ENCODE measurements at places on chromosomes 7 and 10. TPM values are rescaled to one million over a fixed set of nuclear protein-coding genes. Genes with fewer than 3 reads are reported as not detected.

DNA sequence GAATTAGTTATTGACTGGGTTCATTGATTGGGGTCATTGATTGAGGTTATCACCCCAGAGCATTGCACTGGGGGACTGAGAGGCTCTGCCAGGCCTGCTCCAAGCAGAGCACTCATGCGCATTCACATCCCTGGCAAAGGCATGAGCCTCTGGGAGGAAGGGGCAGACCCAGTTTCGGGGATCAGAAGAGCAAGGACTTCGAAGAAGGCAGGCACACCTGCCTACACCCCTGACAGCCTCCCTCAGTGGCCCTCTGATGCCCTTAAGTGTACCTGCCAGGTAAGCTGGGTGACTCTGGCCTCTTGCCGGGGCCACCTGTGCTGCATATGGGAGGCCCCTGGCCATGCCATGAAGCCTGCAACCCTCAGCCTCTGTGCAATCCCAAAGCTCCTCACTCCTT is 181.1 kb downstream of the PTPN20 start:
- no peak for DNase-seq

DNA sequence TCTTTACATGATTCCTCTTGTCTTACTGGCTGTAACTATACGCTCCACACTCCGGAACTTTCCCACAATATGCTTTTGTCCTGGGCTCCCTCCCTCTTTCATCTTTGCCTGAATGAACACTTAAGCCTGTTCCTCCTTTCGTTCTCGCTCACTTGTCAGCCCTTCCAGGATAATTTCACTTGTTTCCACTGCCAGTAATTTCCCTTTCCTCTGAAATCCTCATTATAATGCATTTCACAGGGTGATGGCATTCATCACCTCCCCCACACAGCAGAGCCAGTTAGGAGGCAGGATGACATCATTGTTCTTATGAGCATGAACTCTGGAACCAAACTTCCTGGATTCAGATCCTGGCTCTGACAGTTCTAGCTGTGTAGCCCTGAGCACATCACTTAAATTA is 372.6 kb downstream of the GPR158 start:
- no peak for DNase-seq

- DNase-seq, result no peak
These were observed 133.4 kb upstream of the CSTF2T start for GRCh38 chr10:51832652-51833383.

DNA sequence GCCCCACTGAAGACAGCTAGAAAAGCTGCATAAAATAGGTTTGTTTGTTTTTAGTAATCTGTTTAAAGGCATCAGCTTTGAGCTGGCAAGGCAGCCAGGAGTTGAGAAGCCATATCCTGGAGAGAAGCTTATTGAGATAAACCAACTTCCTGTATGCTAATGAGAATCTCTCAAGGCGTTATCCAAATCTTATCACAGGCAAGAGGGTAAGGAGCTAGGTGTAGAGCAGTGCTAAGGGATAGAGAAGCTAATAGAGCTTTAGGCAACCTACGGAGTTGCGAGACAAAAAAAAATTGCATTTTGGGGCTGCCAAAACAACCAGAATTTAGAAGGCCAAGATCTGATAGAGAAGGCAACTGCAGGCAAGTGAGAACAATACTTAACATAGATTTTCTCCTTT is 641.6 kb downstream of the SH2D4B start:
- no peak for DNase-seq

- no peak for DNase-seq
These were observed 41.7 kb downstream of the DYNC2I1 start for GRCh38 chr7:158898025-158898424.

DNA sequence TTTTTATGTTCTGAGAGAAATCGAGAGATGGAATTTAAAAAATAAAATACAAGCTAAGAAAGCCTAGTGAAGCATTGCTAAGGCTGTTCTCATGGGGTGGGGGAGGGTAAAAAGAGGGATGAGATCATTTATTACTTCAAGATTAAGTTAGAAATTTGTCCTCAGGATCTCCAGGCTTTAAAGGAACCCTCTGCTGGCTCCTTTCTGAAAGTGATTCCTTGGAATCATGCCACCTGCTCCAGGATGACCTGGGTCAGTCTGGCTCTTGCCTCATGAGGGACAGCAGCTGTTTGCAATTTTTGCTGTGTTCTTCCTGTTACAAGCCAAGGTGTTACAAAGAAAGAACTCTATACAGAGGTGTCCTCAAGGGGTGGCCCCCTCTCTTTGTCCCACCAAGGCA is 69.8 kb downstream of the CDK1 start:
- peak; percentile 28 for DNase-seq

DNA sequence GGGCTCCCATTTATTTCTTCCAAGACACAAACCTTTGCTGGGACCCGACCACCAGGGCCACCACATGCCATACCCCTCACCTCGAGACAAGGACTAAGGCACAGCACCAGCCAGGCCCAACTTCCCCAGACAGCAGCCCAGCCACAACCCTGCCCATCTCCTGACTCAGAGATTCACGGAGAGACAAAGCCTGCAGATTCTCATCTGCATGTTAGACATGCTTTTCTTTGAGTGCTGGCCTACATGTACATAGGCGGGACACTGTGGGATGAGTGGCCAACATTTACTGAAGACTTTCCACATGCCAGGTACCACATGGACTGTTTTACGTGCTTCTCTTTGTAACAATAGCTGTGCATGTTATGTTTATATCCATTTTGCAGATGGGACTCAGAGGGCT is 221.3 kb upstream of the ZMIZ1 start:
- DNase-seq, result no peak

ZEB1 gene
- 86.7 TPM for total RNA-seq

TEX47 gene
- total RNA-seq, result not detected

- DNase-seq, result peak; percentile 25
These were observed 135.2 kb downstream of the CUX1 start for GRCh38 chr7:101952355-101953247.

MMP21 gene
- total RNA-seq, result not detected

PGAM2 gene
- total RNA-seq, result 967 TPM

MINDY3 gene
- 18.5 TPM for total RNA-seq

- DNase-seq, result no peak
These were observed 97.4 kb downstream of the CTTNBP2 start for GRCh38 chr7:117775801-117776200.

ITGA8 gene
- 0.82 TPM for total RNA-seq

- DNase-seq, result no peak
These were observed 51.1 kb downstream of the EPDR1 start for GRCh38 chr7:37971491-37971890.

- DNase-seq, result no peak
These were observed 4.8 kb downstream of the ANK3 start for GRCh38 chr10:60384708-60385398.

STOX1 gene
- total RNA-seq, result 0.15 TPM

- DNase-seq, result no peak
These were observed 602.7 kb downstream of the NXPH1 start for GRCh38 chr7:9036080-9036479.

FANK1 gene
- total RNA-seq, result 0.35 TPM

DNA sequence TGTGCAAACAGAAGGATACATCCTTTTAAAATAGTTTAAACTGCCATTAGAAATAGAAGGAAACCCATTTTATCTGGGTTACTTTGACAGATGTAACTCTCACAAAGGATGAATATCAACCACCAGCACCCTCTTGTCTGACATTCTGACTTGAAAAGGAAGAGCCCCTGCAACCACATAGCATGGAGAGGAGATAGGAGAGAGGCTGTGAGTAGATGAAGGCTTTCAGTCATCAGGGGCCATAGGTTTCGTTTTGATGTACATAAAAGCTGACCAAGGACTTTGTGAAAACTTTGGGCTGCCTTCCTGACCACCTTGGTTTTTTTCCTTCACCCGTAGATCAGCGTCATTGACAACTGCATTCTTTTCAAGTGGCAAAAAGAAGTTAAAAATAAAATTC is 211.6 kb upstream of the PRPS1L1 start:
- DNase-seq, result no peak

- no peak for DNase-seq
These were observed 35.3 kb upstream of the IFRD1 start for GRCh38 chr7:112414855-112415490.
